Activated CD4-positive, alpha-beta memory T cell treated with anti-CD3 and anti-CD28 coated beads, Interleukin-2, amount 10 ng/mL, durations not matched to agents 7 days and 5 days (primary cell): ENCODE measurements at places on chromosomes 1 and 21. TPM values are rescaled to one million over a fixed set of nuclear protein-coding genes. Genes with fewer than 3 reads are reported as not detected.

LRRC3 gene
- total RNA-seq: 3.7 TPM

DNAJC16 gene
- total RNA-seq: 18.1 TPM

SLC35F3 gene
- 11.3 TPM for total RNA-seq

CAMK1G gene
- total RNA-seq: not detected

CCDC30 gene
- total RNA-seq: 1.6 TPM

TRIM63 gene
- 0.33 TPM for total RNA-seq

IQCC gene
- 3.8 TPM for total RNA-seq

CFAP57 gene
- total RNA-seq: not detected

AMY1A gene
- total RNA-seq: not detected

AGO1 gene
- 21.0 TPM for total RNA-seq

ITGB2 gene
- total RNA-seq: 642 TPM

TMEM82 gene
- not detected for total RNA-seq

KMO gene
- not detected for total RNA-seq

SEMA6C gene
- total RNA-seq: 2.3 TPM

TP73 gene
- total RNA-seq: 2.6 TPM

CRP gene
- total RNA-seq: not detected

S1PR1 gene
- 219 TPM for total RNA-seq

C1orf226 gene
- total RNA-seq: not detected

PLK3 gene
- 63.5 TPM for total RNA-seq

SH2D2A gene
- 192 TPM for total RNA-seq

UBXN10 gene
- total RNA-seq: 1.5 TPM

S100A7 gene
- not detected for total RNA-seq

TPTE gene
- not detected for total RNA-seq

LPAR3 gene
- 1.7 TPM for total RNA-seq

LCA5L gene
- not detected for total RNA-seq

ST6GALNAC3 gene
- not detected for total RNA-seq

HFM1 gene
- not detected for total RNA-seq

C1QC gene
- not detected for total RNA-seq

CR1L gene
- total RNA-seq: not detected

NUDT4B gene
- total RNA-seq: 1.1 TPM

KCNJ9 gene
- total RNA-seq: not detected

HCRTR1 gene
- total RNA-seq: not detected

ANKRD45 gene
- total RNA-seq: not detected

MAP10 gene
- 1.6 TPM for total RNA-seq

KCNK1 gene
- 8.1 TPM for total RNA-seq

BARHL2 gene
- total RNA-seq: not detected

CDC42SE1 gene
- 345 TPM for total RNA-seq

SNAPIN gene
- total RNA-seq: 35.6 TPM

MMP23B gene
- 2.4 TPM for total RNA-seq

LORICRIN gene
- total RNA-seq: not detected

SLC37A1 gene
- total RNA-seq: 12.7 TPM

C8A gene
- total RNA-seq: not detected

RNF186 gene
- total RNA-seq: not detected

CLCA2 gene
- not detected for total RNA-seq

ZMYND12 gene
- 0.96 TPM for total RNA-seq
